ENCODE measurements at places on chromosomes 16 and 17.

DNA sequence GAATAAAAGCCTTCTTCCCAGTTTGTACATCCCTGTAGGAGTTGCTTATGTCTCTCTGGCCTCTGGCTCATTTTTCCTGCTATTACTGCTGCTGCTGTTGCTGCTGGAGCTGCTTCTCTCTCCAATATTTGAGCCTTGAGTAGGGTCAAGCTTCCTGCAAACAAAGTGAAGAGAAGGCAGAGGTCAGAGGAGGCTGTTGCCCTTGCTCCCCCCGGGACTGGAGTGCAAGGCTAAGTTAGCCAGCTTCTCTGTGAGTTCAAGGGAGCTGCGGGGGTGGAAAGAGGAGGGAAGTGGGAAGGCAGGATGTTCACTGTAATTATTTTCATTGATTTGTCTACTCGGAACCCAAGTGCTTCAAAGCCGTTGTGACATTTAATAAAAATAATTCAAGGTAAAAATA is 77.0 kb upstream of the TMEM132E start:
- H3K36me3 ChIP-seq: no peaks in the 10 kb centered on the region
- peaks cover 35% of the 10 kb centered on the region for H3K27me3 ChIP-seq
- H3K4me3 ChIP-seq: no peak overlapping the region
- H3K4me1 ChIP-seq: peaks cover 21% of the 10 kb centered on the region
- H3K27ac ChIP-seq: no peak overlapping the region

GRCh38 chr17:46108550-46109110 is 84.6 kb downstream of the KANSL1 start:
- peak overlapping the region; percentile 31 for H3K27ac ChIP-seq
- peak; percentile 30 for DNase-seq
- H3K27me3 ChIP-seq: no peaks in the 10 kb centered on the region
- no peak overlapping the region for H3K4me3 ChIP-seq
- H3K36me3 ChIP-seq: peaks cover 22% of the 10 kb centered on the region
- H3K4me1 ChIP-seq: peaks cover 74% of the 10 kb centered on the region

GRCh38 chr17:49928837-49929475 is 40.0 kb upstream of the DLX4 start:
- H3K36me3 ChIP-seq: no peaks in the 10 kb centered on the region
- peaks cover 14% of the 10 kb centered on the region for H3K27me3 ChIP-seq
- no peak overlapping the region for H3K27ac ChIP-seq

GRCh38 chr16:52114379-52114778 is 432.6 kb downstream of the TOX3 start:
- no peak overlapping the region for H3K27ac ChIP-seq
- H3K27me3 ChIP-seq: no peaks in the 10 kb centered on the region
- DNase-seq: no peak
- no peak overlapping the region for H3K4me3 ChIP-seq
- no peaks in the 10 kb centered on the region for H3K4me1 ChIP-seq

Data from activated CD8-positive, alpha-beta T cell treated with anti-CD3 and anti-CD28 coated beads for 36 hours (primary cell).